ENCODE measurements at places on chromosomes 13 and 19. TPM values are rescaled to one million over a fixed set of nuclear protein-coding genes. Genes with fewer than 3 reads are reported as not detected.
A peak's percentile ranks its signal among the peaks of the same experiment; 100 is the strongest.

GRCh38 chr19:11494634-11495285 lies 10.9 kb downstream of the ZNF653 start:
- no peak overlapping the region for H3K4me3 ChIP-seq
- peaks cover 5% of the 10 kb centered on the region for H3K4me1 ChIP-seq
- no peak for DNase-seq
- H3K27me3 ChIP-seq: no peaks in the 10 kb centered on the region
- H3K27ac ChIP-seq: no peak overlapping the region

The CYP2A7 gene
- total RNA-seq: not detected

DNA sequence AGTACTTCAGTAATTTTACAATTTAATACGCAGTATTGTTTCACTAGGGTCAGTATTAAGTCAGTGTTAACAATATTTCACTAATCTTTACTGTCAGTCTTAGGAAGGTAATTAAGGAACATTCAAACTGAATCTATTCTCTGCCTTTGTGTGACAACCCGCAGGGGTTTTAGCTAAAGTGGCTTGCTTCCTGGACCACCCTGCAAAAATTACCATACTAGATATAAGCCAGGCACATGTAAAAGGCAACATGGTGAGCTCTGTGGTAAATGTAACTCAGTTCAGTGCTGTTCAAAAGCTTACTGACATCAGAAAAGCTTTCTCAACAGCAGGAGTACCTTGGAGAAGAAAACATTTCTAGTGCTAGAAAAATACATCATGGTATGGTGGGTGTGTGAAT lies 116.7 kb downstream of the FREM2 start:
- H3K27ac ChIP-seq: no peak overlapping the region
- no peaks in the 10 kb centered on the region for H3K4me1 ChIP-seq
- no peaks in the 10 kb centered on the region for H3K36me3 ChIP-seq
- H3K4me3 ChIP-seq: no peak overlapping the region
- no peak for DNase-seq
- H3K27me3 ChIP-seq: no peaks in the 10 kb centered on the region

GRCh38 chr13:91132786-91133185 lies 214.7 kb upstream of the MIR17HG start:
- no peaks in the 10 kb centered on the region for H3K4me1 ChIP-seq
- H3K27me3 ChIP-seq: no peaks in the 10 kb centered on the region
- H3K4me3 ChIP-seq: no peak overlapping the region
- H3K36me3 ChIP-seq: no peaks in the 10 kb centered on the region
- DNase-seq: no peak

GRCh38 chr13:86757236-86757978 lies 913.8 kb upstream of the SLITRK5 start:
- no peak for DNase-seq
- no peak overlapping the region for H3K4me3 ChIP-seq
- H3K36me3 ChIP-seq: no peaks in the 10 kb centered on the region
- no peaks in the 10 kb centered on the region for H3K27me3 ChIP-seq
- H3K4me1 ChIP-seq: no peaks in the 10 kb centered on the region

The ATXN8OS gene
- not detected for total RNA-seq

DNA sequence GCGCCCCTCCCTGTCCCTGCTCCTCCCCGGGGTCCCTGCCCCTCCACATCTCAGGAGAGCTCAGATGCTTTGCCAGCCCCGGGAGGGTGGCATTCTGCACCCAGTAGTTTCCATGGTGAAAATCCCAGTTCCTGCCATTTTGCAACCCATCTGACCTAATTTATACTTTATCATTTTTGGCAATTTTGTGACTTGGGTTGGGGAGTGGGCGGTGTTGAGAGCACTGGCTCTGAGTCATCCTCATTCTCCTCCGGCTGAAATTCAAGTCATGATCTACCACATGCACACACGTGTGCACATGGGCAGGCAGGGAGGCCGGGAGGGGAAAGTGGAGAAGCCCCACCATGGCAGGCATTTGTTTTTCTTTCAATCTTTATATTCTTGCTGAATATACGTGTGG lies 208.6 kb downstream of the URI1 start:
- H3K27me3 ChIP-seq: no peaks in the 10 kb centered on the region
- DNase-seq: no peak
- no peak overlapping the region for H3K27ac ChIP-seq
- no peak overlapping the region for H3K4me3 ChIP-seq

DNA sequence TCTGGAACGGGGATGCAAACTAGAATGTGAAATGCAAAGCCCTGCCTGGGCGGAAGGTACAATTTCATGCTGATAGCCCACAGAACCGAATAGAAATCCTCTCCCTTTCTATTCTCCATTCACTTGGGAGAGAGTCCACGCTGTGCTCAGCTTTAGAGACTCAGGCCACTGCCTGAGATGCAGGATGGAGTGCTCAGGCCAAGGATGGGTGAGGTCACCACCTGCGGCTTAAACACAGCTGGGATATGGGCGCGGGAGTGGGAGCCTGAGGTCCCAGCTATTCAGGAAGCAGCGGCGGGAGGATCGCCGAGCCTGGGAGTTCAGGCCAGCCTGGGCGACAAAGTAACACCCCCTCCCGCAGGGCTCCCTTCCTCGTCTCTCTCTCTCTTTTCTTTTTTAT lies 446 bp upstream of the ZNF83 start:
- peak overlapping the region; percentile 83 for H3K27ac ChIP-seq
- peaks cover 8% of the 10 kb centered on the region for H3K36me3 ChIP-seq
- DNase-seq: no peak
- H3K27me3 ChIP-seq: no peaks in the 10 kb centered on the region
- peaks cover 13% of the 10 kb centered on the region for H3K4me1 ChIP-seq

The CCDC194 gene
- not detected for total RNA-seq

The SPRED3 gene
- total RNA-seq: 0.52 TPM

DNA sequence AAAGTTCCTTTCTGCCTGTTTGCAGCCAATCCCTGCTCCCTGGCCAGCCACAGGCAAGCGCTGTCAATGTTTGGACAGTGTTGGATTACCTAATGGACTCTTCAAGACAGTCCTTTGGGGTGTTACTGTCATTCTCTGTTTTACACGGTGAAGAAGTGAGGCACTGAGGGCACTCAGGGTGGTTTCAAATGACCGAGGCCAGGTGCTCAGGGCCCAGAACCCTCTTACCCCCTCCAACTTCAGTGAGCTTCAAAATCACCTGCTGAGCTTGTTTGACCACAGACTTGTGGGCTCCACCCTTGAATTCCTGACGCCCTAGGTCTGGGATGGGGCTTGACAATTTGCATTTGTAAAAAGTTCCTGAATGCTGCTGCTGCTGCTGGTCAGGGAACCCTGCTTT lies 97.9 kb downstream of the GGACT start:
- H3K27ac ChIP-seq: no peak overlapping the region
- no peak for DNase-seq
- H3K4me1 ChIP-seq: no peaks in the 10 kb centered on the region
- no peak overlapping the region for H3K4me3 ChIP-seq

DNA sequence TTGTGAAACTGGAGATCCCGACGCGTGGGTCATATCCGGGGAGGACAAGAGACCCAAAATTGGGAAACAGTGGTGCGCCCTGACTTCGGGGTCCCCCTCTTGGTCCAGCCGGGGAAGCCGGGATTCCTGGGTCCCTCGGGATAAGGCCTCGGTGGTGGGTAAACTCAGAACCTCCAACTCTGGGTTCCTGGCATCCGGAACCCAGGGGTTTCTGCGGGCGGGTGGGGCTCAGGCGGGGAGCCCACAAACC lies 688 bp downstream of the ZFP36 start:
- peaks cover 56% of the 10 kb centered on the region for H3K4me1 ChIP-seq
- H3K27ac ChIP-seq: peak overlapping the region; percentile 99
- peaks cover 20% of the 10 kb centered on the region for H3K36me3 ChIP-seq
- DNase-seq: no peak

The PLIN4 gene
- 79.3 TPM for total RNA-seq

The IL17D gene
- total RNA-seq: 6.3 TPM

The SOX21 gene
- total RNA-seq: not detected

DNA sequence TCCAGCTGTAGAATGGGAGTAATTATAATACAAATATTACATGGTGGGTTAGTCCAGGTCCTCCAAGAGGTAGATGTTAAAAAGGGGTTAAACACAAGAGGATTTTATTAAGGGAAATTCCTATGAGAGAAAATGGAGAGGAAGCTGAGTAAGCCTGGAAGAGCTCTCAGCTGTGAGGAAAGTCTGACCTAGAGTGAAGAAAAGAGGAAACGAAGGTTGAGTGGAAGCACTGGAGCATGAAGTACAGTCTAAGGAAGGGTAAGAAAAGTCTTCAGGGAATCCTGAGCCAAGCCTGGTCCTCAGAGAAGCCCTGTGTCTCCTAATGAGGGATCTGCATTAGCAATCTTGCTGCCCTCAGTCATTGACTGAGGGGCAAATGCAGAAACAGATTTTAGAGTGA lies 506.2 kb downstream of the GPC5 start:
- no peaks in the 10 kb centered on the region for H3K4me1 ChIP-seq
- no peaks in the 10 kb centered on the region for H3K27me3 ChIP-seq
- no peak overlapping the region for H3K27ac ChIP-seq
- no peak for DNase-seq

DNA sequence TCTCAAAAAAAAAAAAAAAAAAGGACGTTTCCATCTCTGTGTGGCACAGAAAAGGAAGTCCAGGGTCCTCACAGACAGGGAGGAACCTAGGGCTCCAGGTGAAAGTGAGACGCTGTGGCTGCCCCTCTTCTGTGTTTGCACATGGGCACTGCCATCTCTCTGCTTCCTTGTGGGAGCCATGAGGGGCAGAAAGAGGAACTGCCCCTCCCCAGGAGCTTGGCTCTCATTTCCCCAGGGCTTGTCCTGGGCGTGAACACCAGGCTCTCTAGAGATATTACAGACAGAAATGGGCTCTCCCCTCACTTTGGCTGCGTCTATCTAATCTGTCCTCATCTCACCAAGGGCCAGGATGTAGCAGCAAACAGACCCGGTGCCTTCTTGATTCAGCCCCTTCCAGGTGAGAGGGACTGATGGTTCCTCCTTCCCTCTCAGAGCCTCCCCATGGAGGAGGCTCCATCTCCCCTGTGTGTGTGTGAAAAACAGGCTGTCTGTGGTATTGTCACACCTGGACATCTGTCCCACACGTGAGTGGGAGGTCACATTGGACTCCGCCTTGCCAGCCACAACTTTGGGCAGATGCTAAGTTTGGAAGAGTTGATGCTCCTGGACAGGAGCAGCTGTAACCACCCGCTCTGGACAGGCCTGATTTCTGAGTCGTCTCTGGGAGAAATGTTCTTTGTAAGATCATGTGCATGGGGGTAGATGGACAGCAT lies 840 bp upstream of the LILRA4 start:
- no peak overlapping the region for H3K27ac ChIP-seq
- H3K27me3 ChIP-seq: no peaks in the 10 kb centered on the region
- H3K4me1 ChIP-seq: no peaks in the 10 kb centered on the region
- no peak for DNase-seq

- H3K4me3 ChIP-seq: peak within 1 kb of the TSS; percentile 64
- peak; percentile 98 for DNase-seq
- H3K4me1 ChIP-seq: peaks cover 56% of the 10 kb centered on the region
- peak within 1 kb of the TSS; percentile 97 for H3K27ac ChIP-seq
Measured at GRCh38 chr19:17305517-17306284, at the start of gene MRPL34. MRPL34 (plus strand) TSS chr19:17305872; CDS start chr19:17305893, 21 bp downstream.

DNA sequence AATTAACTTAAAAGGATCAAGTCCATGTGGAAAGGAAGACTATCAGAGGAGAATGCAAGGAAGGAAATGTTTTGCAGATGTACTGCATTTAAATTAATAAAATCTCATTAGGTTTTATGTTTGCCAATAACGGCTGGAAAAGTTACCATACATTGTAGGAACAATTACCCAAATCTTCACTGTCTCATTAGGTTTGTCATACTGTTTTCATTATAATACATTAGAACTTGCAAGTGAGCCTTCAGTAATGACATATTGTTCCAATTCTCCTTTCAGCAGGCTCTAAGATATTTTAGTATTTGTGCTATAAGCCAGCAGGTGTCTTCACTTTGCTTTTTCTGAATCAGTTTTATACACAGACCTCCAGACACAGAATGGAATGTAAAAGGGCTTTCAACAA lies 661.6 kb upstream of the KLHL1 start:
- no peak overlapping the region for H3K4me3 ChIP-seq
- H3K36me3 ChIP-seq: no peaks in the 10 kb centered on the region
- H3K27ac ChIP-seq: no peak overlapping the region
- no peaks in the 10 kb centered on the region for H3K4me1 ChIP-seq
- DNase-seq: no peak

DNA sequence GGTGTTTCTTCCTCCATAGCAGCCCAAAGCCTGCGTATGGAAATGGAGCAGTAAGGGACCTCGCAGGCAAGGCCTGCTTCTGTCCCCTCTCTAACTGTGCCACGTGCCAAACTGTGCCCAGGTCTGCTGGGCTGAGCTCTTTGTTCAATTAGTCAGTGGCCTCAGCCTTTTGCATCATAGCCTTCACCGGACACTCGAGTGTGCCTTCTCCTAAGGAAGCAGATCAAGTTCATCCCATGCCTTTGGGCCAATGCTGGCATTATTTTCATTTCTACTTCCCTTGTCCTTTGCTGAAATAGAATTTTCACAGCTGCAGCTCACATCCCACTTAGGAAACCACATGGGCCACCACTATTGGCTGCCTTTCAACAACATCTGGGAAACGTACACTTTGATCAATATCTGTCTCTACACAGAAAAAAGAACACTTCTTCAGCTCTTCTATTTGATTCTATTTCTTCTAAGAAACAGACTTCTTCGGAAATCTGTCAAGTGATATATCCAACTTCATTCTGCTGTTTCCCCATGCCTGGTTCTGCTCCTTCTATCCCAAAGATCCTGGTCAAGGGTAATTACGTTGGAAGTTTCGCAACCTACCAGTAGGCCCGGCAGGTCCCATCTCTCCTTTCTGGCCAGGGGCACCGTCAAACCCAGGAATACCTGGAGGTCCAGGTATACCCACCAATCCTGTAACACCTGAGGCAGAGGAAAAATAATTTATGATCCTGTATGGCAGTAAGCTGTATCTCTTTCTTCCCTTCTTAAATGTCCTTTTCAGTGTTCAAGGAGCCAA lies 143.9 kb downstream of the COL4A1 start:
- H3K36me3 ChIP-seq: peaks cover 96% of the 10 kb centered on the region
- H3K27me3 ChIP-seq: no peaks in the 10 kb centered on the region
- peak overlapping the region; percentile 9 for H3K27ac ChIP-seq
- DNase-seq: no peak
- H3K4me3 ChIP-seq: no peak overlapping the region

The MAMSTR gene
- 1.9 TPM for total RNA-seq

GRCh38 chr19:49271080-49271753 lies 53.8 kb downstream of the SLC6A16 start:
- no peak overlapping the region for H3K27ac ChIP-seq
- H3K36me3 ChIP-seq: no peaks in the 10 kb centered on the region
- DNase-seq: no peak
- no peak overlapping the region for H3K4me3 ChIP-seq
- H3K4me1 ChIP-seq: no peaks in the 10 kb centered on the region
- no peaks in the 10 kb centered on the region for H3K27me3 ChIP-seq

The ZNF723 gene
- total RNA-seq: not detected

GRCh38 chr19:8635422-8635821 lies 5.0 kb downstream of the NFILZ start:
- H3K4me3 ChIP-seq: no peak overlapping the region
- H3K27me3 ChIP-seq: no peaks in the 10 kb centered on the region
- H3K36me3 ChIP-seq: no peaks in the 10 kb centered on the region
- no peak for DNase-seq

Data from esophagus muscularis mucosa (tissue), 4 donors.